NCI-H345 (cell line): ENCODE measurements at places on chromosomes 3 and 15.

- DNase-seq: no peak
Measured at GRCh38 chr3:131701153-131701770, 198.5 kb upstream of the MRPL3 start.

- DNase-seq: no peak
Measured at GRCh38 chr3:38254872-38255271, 10.7 kb upstream of the SLC22A13 start.

DNA sequence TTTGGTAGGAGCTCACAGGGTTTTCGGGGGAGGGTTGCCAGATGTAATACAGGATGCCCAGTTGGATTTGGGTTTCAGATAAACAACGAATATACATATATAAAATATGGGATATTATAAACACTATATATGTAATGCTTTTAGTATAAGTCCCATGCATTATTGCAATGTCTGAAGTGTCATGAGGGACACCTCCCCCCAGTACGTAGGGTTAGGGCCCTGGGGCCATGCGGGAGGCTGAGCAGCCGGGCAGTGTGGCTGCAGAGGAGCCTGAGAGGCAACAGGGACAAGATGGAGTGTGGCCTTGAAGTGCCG is 148.9 kb downstream of the SMAD6 start:
- no peak for DNase-seq

DNA sequence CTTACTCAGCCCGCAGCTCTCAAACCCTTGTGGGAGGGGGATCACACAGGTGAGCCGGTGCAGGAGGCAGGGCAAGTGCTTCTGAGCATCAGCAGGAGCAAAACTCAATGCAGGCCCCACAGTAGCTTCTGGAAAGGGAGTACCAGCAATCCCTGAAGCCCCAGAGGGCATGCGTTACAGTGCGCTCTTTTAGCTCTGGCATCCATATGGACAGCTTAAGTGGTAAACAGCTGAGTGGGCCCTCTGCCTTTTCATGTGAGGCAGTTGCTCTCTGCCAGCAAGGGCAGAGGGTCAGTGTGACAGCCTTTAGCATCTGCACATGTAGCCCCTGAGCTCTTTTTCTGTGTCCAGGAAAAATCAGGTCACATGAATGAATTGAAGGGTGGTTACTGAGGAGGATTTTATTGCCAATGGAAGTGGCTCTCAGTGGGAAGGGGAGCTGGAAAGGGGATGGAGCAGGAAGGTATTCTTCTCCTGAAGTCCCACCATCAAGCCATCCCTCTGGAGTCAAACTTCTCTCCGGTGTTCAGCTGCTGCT is 464.3 kb upstream of the THRB start:
- DNase-seq: no peak
